ENCODE measurements at places on chromosomes 3 and 15.

GRCh38 chr15:58447271-58448010 lies 15.7 kb downstream of the LIPC start:
- DNase-seq = no peak

GRCh38 chr3:41693799-41694198 lies 268.1 kb downstream of the ULK4 start:
- DNase-seq = no peak

DNA sequence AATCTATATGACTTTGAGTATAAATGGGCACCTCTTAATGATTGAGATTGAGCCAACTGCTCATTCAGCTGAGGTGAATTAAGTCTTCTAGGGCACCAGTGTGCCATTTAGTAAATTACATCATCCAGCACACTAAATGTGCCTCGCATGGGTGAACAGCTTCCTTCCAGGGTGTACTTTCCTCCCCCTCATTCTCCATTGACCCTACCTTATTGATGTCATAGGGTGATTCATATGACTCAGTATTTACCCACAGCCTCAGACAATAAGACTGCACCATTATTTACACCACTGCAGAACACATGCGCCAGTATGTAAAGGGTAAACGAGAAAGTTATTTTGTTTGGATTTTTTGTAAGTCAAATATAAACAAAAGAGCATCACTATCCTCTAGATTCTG lies 185.2 kb upstream of the ARL6 start:
- DNase-seq = no peak

GRCh38 chr3:102161384-102162006 lies 273.3 kb upstream of the ZPLD1 start:
- no peak for DNase-seq

GRCh38 chr15:67120839-67121643 lies 55.6 kb downstream of the SMAD3 start:
- DNase-seq = peak; percentile 96

GRCh38 chr15:39215015-39215414 lies 365.9 kb upstream of the THBS1 start:
- DNase-seq = no peak

DNA sequence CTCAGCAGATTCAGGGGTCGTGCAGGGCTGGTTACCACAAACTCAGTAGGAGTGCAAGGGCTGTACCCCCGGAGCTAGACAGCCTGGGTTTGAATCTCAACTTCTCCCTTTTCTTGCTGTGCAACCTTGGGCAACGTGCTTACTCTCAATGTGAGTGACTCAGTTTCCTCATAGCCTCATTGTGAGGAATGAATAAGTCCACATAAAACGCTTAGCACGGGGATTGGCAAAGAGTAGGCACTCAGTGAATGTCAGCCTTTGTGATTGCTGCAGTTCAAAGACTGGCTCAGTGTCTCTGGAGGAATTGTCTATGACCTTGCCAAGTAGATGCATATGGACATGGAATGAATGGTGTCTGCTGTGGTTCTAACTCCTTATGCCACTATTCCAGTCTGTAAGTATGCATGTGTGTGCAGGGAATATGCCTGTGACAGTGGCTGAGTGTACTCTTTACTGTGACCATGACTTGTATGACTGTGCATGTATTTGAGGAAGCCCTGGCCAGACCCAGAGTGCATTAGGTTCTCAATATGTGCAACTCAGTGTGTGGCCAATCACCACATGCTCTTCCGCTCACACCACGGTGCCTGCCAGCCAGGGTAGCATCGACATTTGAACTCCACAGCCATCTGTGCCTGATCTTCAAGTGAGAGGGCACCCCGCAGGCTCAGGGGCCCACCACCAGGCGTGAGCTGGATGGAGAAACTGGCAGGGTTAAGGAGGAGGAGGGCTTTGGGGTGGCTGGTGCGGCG lies 900 bp upstream of the HYAL3 start:
- no peak for DNase-seq

DNA sequence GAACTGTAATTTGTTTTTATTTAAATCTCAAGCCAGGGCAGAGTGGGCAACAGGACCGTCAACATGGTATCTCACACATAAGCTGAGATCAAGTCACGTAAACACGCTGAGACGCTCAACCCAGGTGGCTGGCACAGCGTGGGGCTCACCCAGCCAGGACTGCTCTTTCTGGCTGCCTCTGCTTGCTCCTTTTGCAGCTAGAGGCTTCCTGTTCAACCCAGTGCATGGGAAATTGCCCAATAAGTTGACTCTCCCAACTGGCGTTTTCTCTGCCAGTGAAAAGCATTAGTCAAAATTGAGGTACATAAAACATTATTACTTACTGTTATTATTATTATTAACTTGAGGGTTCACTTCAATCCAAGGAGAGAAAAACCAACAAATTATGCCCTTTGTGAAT lies 398.1 kb downstream of the NR2F2 start:
- no peak for DNase-seq

GRCh38 chr15:37720267-37720666 lies 214.2 kb upstream of the TMCO5A start:
- no peak for DNase-seq

- DNase-seq = no peak
Measured at GRCh38 chr15:52076889-52077781, 35.4 kb downstream of the BCL2L10 start.

GRCh38 chr3:61680617-61681016 lies 119.2 kb downstream of the PTPRG start:
- DNase-seq = no peak

GRCh38 chr15:45288947-45289346 lies 36.9 kb downstream of the SLC28A2 start:
- no peak for DNase-seq

DNA sequence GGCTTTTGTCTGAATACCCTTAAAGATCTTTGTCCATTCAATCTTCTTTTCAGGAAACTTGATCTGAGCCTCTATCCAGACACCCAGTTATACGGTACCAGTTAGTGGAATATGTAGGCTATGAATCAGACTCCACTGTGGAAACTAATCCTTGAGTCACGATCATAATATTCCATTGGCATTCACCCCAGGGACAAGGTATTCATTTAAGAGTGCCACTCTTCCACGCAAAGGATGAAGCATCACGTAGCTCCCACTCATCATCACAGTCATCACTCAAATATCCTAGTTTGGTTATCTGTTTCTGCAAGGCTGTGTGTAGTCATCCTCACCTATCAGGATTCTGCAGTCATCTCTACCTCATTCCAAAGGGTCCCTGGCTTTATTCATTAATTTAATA lies 85.6 kb downstream of the NEDD4 start:
- no peak for DNase-seq

DNA sequence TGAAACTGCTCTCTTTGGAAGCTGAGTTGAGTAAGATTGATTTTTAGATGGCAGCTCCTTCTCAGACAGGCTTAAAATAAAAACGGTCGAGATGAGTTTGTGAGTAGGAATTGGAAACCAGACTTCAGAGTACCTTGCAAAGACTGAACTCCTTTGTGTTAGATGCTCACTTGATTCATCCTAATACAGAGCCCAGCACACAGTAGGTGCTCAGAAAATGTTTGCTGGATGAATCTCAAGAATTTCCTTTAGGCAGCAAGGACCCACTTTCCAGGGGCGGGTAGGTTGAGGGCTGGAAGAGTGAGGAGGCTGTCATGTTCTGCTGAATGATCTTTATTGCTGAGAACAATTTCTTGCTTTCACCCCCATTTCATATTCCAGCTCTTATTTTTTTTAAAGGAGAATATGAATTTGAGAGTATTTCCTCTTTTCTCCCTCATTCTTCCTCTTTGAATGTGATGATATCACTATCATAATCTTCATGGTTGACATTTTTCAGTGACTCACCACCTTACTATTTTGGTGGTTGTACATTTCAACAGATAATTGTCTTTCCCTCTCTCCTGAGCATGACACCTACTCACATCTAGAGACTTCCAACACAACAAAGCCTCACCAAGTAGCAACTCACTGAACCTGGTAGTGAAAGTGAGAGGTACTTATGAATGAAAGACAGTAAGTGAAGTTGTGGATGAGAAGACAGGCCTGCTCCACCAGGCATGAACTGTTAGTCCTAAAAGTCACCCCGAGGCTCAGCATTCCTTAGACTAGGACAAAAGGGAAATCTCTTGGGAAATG lies 113.3 kb downstream of the PDCD6IP start:
- DNase-seq = no peak

DNA sequence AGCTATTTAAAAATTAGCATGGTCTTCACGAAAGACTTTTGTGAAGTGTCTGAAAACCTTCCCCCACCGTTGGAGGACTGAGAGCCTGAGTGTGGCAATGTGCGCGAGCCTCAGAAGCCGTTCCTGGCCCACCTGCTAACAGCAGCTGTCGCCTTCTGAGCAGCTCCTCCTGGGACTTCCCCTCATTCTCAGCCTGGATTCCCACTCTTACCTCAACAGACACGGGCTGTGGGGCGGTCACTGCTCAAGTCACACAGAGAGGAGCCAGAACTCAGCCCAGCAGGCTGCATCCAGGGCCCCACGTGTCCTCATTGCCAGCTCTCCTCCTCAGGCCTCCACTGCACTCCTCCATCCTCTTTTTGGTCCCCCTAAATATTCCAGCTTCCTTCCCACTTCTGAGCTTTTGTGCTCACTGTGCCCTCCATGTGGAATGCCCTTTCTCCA lies 7.8 kb downstream of the DNASE1L3 start:
- no peak for DNase-seq

GRCh38 chr3:175916191-175916934 lies 1057.2 kb downstream of the NAALADL2 start:
- DNase-seq = no peak

- DNase-seq = no peak
Measured at GRCh38 chr3:106963442-106963841, 413.8 kb upstream of the CCDC54 start.

DNA sequence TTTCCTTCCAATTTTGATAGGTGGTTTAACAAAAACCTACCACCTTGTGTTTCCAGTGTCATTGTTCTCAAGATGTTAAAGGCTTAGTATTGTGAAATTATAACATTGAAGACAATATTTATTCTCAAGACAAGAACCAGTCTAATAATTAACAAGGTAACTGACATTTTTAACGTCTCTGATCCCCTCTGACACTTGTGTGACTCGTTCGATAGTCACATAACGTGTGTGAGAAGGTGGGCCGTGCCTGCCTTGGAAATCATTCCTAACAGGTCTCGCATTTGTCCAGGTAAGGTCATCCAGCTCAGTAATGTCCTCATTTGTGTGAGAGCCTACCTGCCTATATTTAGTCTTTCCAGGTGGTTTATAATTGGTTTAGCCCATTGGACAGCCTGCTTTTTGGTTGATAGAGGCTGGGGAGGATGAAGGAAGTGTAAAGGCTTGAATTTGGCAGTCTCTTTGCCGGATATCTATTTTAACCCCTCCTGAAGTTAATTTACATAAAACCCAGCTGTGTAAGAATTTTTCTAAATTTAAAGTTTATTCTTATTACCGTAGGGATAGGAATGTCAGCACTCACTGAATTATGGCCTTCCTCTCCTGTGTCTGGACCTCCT lies 94.4 kb downstream of the AKAP13 start:
- DNase-seq = no peak

GRCh38 chr15:27699699-27700098 lies 399.4 kb downstream of the OCA2 start:
- DNase-seq = no peak

DNA sequence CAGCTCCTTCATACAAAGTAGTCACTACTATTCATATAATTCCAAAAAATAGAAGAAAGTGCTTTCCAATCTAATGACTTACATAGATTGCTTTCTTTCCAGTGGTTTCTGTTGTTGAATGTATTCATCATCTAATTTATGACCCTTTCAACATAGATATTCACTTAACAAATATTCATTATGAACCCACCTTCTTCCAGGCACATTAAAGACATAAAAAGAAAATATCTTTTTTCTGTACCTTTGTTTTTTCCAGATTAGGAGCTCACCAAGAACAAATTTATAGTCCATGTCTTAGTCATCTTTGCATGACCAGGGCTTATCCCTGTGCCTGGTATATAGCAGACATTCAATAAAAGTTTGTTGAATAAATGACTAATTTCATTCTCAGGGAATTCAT lies 32.4 kb upstream of the PDZRN3 start:
- no peak for DNase-seq

DNA sequence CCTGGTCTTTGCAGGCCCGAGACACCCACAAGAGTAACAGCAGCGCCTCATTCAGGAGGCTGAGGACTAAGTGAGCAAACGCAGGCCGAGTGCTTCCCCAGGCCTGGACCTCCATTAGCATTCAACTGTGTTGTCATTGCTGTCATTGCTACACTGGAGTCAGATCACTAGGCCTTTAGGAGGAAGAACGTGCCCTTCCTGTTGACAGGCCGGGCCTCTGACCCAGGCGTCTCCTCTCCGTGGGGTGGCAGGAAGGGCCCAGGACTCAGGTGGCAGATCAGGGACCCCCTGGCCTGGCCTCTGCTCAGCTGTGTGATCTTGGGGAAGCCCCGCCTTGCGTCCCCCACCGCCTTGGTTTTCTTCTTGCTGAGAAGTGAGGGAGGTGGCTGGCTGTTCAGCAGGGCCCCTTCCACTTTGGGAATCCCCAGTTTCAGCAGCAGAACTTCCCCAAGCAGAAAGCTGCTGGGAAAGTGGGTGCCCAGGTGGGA lies 19.1 kb downstream of the ZDHHC19 start:
- no peak for DNase-seq

GRCh38 chr3:129059311-129059958 lies 1.1 kb upstream of the GP9 start:
- DNase-seq = no peak

- DNase-seq = no peak
Measured at GRCh38 chr3:38085943-38086324, 46.9 kb downstream of the DLEC1 start.

DNA sequence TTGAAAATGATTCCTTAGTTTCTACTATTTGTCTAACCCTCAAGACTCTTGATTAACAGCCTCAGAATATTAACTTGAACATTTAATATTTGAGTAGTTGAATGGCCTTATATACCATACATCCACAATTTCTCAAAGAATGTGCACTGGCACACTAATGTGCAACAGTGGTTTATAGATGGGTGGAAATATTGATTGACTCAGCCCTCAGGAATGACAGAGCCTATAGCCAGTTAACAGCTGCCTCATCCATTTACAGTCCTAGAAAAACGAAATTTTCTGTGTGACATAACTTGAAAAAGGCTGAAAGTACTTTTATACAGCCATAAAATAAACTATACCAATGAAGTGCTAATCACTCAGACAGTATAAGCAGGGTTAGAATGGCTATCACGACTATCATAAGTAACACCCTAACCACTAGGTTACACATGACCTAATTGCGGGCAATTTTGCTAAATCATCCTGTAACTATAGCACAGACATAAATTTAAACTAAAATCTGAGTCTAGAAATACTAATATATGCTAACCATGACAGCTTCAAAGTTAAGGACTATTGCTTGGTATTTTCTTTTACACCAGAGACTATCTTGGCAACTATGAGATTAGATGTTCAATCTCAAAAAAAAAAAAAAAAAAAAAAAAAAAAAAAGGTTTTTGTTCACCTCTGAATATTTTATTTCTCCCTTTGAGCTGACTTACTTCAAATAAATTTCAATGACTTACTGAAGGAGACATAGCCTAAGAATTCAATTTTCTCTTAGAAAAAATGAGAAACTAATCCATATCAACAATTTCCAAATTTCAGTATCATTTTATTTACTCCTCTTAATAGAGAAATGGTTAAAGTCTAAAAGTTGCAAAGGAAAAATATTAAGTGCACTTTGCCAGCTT lies 9.3 kb downstream of the SECISBP2L start:
- DNase-seq = no peak
